ENCODE measurements at places on chromosomes 7 and 10. TPM values are rescaled to one million over a fixed set of nuclear protein-coding genes. Genes with fewer than 3 reads are reported as not detected.

Gene SFTPA2
- total RNA-seq, result not detected

Gene TMEM236
- 0.40 TPM for total RNA-seq

Gene ANKRD22
- total RNA-seq, result not detected

Gene RPEL1
- total RNA-seq, result not detected

Gene METTL27
- total RNA-seq, result 1.7 TPM

Gene FBXW4
- total RNA-seq, result 38.0 TPM

Gene UPK3B
- total RNA-seq, result 0.53 TPM

Gene EN2
- total RNA-seq, result 0.09 TPM

Gene PAX4
- total RNA-seq, result not detected

Gene AS3MT
- 11.9 TPM for total RNA-seq

Gene TMEM254
- total RNA-seq, result 10.1 TPM

Gene PHKG1
- total RNA-seq, result 52.4 TPM

DNA sequence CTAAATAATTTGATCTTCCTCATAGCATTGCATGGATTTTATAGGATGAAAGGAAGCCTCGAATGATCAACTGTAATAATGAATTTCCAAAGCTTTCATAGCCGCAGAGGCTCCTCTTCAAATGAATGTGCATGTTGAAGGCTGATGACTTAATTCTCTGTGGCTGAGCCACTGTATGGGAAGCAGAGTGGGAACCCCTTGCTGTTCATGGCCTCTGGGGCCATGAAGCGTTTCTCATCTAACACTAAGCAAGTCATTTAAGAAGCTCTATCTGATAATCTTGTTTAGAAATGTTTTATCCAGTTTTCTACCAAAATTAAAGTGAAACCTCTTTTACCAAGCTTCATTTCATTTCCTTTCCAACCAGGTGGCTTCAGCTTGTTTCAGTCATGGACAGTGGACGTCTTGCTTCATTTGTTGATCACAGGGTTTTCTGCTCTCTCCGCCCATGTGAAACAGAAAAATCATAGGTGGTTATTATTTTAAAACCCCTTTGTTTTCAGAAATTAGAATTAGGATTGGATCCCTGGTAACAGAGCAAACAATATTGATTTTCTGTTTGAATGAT, 10.3 kb upstream of the ADARB2 start:
- DNase-seq, result no peak

DNA sequence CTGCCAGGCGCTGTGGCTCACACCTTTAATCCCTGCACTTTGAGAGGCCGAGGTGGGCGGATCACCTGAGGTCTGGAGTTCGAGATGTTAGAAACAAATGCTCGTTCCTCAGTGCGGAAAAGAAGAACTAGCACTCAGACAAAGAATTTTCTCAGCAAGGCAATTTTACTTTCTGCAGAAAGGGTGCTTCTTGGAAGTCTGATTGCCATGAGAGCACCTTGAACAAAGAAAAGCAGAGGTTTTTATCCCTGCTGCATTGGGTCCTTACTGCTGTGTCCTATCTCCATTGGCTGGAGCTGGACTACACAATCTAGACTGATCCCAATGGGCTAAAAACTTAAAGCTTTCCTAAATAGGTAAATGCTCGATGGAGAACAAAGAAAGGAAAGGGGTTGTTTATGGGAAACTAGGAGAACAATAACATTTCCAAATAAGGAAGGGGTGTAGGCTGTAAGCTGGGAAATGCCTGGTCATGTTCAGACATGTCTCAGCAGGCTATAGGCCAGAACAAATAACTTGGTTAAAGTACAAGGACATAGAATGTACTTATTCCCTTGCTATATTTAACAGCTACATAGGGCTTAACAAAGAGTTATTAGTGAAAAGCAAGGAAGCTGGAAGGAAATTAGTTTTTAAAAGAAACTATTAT, 26.1 kb upstream of the ACTR3B start:
- DNase-seq, result no peak

- no peak for DNase-seq
Measured at GRCh38 chr10:80739963-80740715, 202.4 kb downstream of the SH2D4B start.

- peak; percentile 18 for DNase-seq
Measured at GRCh38 chr7:81562581-81562980, 207.3 kb downstream of the HGF start.

DNA sequence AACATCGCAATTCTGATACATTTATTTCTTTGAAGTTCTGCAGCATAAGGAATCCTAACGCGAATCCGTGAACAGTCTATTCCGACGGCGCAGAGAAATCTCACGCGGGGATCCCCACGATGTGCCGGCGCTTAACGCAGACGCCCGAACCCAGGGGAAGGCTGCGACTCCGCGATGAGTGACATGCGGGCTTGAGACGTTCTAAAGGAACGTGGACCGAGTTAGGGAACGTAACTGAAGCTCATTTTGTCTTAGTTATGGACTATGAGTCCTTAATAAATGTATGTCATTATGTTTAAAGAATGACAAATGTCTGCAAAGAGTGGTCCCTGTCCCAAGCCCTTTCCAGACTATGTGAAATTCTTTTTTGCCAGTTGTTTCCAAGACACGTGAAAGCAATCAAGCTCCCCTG, 995 bp upstream of the PARD3 start:
- peak; percentile 28 for DNase-seq

- no peak for DNase-seq
Measured at GRCh38 chr7:104981672-104982037, 32.4 kb upstream of the KMT2E start.

GRCh38 chr7:30790356-30790755, 19.1 kb downstream of the MINDY4 start:
- DNase-seq, result no peak

- DNase-seq, result no peak
Measured at GRCh38 chr7:142669074-142669654, 80.1 kb upstream of the PRSS1 start.

- peak; percentile 54 for DNase-seq
Measured at GRCh38 chr10:47121336-47121735, 178.7 kb upstream of the GDF10 start.

- DNase-seq, result peak; percentile 93
Measured at GRCh38 chr10:114632869-114633715, 25.0 kb downstream of the ABLIM1 start.

- no peak for DNase-seq
Measured at GRCh38 chr10:127215866-127216265, 19.5 kb upstream of the INSYN2A start.

DNA sequence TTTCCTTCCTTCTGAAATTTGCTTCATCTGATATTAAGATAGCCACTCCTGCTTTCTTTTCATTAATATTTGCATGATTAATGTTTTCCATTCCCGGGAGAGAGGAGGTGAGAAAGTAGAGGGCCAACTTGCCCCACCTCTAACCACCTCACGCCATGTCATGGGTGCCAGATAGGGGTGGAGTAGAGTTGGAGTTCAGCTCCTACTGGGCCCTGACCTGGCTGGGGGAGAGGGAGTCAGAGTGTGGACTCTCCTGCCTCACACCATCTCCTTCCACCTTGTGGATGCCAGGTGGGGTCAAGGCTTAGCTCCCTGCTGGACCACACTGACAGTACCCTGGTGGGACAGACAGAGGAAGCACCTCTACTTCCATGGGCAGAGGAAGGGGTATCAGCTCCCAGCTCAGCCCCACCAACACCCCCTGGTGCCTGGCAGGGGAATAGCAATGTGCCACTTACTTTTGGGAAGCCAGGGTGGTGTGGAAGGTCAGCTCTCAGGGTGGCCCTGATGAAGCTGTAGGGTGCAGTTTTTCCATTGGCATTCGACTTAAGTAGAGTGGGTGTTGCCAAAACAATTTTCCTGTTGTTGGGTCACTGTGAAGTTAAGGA, 28.0 kb downstream of the CHST12 start:
- DNase-seq, result no peak

DNA sequence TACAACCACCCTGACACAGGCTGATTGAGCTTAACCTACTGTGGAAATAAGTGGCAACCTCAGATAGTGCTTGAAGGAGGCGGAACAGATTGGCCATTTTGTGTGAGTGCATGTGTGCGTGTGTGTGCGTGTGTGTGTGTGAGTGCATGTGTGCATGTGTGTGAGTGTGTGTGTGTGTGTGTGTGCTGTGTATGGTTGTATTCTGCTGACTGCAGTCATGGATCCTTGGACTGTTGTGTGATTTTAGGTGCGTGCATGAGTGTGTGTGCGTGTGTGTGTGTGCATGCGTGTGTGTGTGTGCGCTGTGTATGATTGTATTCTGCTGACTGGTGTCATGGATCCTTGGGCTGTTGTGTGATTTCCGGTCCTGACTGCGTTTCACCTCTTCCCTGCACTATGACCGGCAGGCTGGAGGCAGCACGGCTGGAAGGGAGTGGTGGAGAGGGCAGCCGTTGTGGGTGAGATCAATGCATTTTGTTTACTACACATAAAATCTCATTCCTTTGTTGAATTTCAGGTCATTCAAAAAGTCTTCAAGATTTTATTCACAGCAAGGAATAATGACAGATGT, 6.3 kb downstream of the IQCE start:
- no peak for DNase-seq

DNA sequence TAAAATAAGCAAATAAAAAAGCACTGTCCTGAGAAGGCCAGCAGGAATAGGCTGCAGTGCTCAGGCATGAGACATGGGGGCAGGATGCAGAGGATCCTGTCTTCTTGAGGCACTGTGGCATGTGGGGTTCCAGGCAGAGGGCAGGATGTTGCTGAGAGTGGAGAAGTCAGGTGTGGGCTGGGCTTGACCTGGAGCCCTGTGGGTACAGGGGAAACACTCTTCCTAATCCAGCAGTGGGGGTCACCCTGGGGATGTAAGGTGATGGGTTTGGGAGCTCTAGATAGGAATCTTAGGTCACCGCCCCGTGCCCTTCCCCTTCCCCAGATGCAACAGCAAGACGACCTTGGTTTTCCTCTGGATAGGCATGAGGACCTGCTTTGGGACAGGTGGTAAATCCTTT, 13.6 kb downstream of the SUMF2 start:
- no peak for DNase-seq

Data from muscle of leg (tissue), 16 donors.